ENCODE measurements at places on chromosomes 16 and 17. TPM values are rescaled to one million over a fixed set of nuclear protein-coding genes. Genes with fewer than 3 reads are reported as not detected.

DNA sequence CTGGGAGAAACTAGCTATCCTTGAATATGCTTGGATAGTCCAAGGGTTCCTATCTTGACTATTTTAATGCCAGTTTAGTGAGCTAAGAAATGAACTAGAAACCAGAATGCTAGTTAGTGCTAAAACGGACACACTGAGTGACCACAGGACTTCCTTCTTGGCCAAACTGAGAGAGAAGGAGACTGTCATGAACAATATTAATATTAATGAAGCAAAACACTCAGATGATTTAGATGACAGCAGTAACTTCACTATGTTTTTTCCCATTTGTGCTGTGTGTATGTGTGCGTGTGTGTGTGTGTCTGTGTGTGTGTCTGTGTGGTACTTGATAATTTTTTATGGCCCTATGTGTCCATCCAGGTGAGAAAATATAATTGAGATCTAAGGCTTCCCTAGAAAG is 2.2 kb upstream of the ATXN1L start:
- DNase-seq = no peak

GRCh38 chr17:49952209-49952911 is 16.6 kb upstream of the DLX4 start:
- peak; percentile 84 for DNase-seq

DNA sequence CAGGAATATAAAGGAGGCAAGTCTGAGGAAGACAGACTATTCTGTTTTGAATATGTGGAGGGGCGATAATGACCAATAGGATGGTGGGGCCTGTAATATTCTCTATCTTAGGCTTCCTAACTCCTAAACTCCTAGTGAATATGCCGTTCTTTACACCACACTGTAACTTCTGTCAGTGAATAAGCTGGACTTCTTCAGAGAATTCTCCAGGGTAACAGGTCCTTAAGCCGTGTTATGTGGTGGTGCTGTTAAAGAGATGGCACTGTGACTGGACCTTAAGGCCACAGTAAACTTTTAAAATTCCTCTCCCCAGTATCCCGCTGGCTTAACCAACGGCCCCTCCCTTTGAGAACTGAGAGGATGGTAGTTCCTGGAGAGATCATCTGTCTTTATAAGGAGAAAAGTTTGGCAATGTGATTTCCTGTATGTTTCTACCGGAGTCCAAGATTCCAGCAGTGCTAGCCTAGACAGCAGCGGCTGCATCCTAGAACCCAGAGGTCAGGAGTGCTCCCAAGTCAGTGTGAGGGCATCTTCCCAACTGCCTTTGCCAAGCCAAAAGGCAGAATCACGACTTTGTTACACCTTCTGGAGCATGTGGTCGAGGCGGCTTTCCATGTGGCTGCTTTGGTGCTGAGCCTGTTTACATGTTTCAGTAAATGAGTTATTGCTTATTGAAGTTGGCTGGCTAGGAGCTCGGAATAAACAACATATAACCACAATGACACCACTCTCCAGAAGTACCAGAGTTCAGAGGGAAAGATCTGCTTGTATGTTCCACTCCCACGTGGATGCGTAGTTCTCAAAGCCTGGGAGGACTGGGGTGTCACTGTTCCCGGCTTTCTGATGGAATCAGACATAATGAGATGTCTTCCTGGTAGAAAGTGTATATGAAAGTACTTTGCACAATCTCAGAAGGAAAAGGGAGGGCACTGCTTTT is 41.0 kb downstream of the TUBD1 start:
- DNase-seq = no peak

- DNase-seq = no peak
These were observed 6.0 kb downstream of the ZNF688 start for GRCh38 chr16:30565526-30565925.

DNA sequence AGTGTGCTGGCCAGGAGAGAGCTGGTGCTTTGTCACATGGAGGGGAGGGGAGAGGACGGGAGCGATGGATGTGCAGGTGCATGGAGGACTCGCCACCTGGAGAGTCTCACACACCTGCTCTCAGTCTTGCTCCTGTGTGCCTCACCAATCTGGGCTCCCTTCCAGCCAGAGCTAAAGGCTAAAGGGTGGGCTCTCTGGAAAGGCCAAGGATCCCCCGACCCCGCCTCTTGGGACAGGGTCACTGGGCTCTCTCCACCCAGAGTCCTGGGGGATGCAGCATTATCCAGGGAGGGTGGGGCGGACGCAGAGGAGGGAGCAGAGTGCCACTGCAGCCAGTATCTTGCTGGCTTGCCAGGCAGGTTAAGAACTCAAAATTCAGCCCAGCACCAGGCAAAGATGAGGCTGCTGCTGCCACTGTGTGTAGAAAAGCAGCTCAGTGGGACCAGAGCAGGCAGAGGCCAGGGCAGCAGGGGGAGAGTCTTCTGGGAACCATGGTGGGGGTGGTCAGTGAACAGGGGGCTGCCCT is 5.4 kb upstream of the STAT5B start:
- no peak for DNase-seq

The USP43 gene
- total RNA-seq = not detected

GRCh38 chr17:15268461-15268860 is 3.3 kb upstream of the PMP22 start:
- no peak for DNase-seq

GRCh38 chr16:77599793-77600415 is 122.4 kb upstream of the NUDT7 start:
- no peak for DNase-seq

DNA sequence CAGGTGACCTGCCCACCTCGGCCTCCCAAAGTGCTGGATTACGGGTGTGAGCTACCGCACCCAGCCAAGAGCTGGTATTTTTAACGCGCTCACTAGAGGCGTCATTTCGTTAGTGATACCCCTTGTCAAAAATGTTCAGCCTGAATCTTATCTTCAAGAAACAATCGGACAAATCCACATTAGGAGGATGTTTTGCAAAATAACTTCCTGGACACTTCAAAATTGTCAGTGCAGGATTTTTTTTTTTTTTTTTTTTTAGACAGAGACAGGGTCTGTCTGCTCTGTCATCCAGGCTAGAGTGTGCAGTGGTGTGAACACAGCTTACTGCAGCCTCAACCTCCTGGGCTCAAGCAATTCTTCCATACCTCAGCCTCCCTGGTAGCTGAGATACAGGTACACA is 63.0 kb downstream of the RMI2 start:
- no peak for DNase-seq

GRCh38 chr16:84818989-84819643 is 669 bp upstream of the CRISPLD2 start:
- DNase-seq = no peak

The GRAPL gene
- total RNA-seq = not detected
